ENCODE measurements at places on chromosomes 16 and 17. TPM values are rescaled to one million over a fixed set of nuclear protein-coding genes. Genes with fewer than 3 reads are reported as not detected.

DNA sequence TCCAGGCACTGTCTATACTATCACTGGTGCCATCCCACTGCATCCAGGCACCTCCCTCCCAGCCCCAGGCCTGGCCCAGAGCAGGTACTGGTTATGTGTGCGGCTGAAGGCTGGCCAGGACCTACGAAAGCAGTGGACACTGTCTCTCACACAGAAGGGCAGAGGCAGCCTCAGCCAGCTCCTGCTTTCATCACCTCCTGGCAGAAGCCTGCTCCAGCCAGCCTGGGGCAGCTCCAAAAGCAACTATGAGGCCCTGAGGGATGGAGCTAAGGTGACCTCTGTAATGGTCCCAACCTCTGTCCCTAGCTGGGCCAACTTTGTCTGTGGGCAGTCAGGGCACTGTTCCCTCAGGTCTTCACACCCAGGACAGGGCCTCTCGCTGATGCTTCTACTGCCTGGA is 18.8 kb downstream of the HSD11B2 start:
- DNase-seq: no peak

GRCh38 chr17:81871387-81872230 is 472 bp upstream of the ARHGDIA start:
- DNase-seq: peak; percentile 90

DNA sequence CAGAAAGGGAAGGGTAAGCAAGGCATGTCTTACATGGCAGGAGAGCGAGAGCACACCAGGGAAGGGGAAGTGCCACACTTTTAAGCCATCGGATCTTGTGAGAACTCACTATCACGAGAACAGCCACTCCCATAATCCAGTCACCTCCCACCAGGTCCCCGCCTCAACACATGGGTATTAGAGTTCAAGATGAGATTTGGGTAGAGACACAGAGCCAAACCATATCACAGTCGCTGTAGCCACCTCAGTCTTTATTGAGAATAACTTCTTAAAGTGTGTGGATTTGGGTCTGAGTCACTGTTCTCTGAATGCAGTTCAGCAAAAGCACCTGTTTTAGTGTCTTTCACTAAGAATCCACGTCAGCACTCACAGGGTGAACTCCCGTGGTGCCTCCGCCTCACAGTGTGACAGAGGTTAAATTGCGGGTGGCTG is 195.2 kb upstream of the CHMP6 start:
- no peak for DNase-seq

GRCh38 chr17:17062356-17062755 is 20.1 kb downstream of the MPRIP start:
- DNase-seq: no peak

- no peak for DNase-seq
Measured at GRCh38 chr16:82470620-82471152, 156.1 kb upstream of the CDH13 start.

DNA sequence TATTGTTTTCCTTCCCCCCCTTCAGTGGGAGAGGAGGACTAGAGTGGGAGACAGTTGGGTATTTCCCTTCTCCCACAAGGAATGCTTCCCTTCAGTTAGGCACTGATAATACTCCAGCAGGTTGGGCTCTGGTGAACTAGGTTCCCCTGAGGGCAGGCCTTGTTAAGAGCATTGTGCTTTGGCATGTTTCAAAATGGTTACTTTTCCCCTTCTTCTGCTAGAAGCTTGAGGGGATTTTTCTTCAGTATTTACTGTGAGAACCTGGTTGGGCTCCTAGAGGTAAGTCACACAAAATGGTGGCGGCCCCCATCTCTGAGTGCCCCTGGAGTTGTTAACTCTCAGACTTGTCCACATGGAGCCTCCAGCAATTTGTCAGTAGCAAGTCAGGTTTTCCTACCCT is 156.2 kb downstream of the CYB561 start:
- no peak for DNase-seq

DNA sequence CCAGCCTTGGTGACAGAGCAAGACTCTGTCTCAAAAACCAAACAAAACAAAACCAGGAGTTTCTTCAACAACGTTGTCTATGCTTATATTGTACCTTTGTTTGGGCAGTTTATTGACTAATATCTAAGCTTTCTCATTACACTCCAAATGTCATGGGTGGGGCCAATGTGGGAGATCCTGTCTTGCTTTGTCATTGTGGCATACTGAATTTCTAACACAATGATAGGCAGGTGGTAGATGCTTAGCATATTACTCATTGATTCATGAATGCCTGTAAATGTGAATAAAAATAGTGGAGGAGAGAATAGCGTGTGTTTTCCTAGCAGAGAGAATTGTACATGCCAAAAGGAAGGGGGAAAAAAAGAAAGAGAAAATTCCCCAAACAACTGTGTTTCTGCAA is 802.5 kb upstream of the EEF2KMT start:
- no peak for DNase-seq

DNA sequence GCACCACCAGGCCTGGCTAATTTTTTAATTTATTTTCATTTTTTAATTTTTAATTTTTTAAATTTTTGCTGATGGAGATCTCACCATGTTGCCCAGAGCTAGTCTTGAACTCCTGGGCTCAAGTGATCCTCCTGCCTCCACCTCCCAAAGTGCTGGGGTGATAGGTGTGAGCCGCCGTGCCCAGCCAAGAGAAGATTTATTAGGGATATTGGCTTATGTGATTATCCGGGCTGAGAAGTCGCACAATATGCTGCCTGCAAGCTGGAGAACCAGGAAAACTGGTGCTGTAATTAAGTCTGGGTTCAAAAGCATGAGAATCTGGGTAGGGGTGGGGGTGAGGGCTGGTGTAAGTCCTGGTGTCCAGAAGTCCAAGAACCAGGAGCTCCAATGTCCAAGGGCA is 2.5 kb upstream of the C16orf90 start:
- no peak for DNase-seq

- DNase-seq: no peak
Measured at GRCh38 chr16:2795395-2796143, 2.7 kb upstream of the PRSS41 start.

DNA sequence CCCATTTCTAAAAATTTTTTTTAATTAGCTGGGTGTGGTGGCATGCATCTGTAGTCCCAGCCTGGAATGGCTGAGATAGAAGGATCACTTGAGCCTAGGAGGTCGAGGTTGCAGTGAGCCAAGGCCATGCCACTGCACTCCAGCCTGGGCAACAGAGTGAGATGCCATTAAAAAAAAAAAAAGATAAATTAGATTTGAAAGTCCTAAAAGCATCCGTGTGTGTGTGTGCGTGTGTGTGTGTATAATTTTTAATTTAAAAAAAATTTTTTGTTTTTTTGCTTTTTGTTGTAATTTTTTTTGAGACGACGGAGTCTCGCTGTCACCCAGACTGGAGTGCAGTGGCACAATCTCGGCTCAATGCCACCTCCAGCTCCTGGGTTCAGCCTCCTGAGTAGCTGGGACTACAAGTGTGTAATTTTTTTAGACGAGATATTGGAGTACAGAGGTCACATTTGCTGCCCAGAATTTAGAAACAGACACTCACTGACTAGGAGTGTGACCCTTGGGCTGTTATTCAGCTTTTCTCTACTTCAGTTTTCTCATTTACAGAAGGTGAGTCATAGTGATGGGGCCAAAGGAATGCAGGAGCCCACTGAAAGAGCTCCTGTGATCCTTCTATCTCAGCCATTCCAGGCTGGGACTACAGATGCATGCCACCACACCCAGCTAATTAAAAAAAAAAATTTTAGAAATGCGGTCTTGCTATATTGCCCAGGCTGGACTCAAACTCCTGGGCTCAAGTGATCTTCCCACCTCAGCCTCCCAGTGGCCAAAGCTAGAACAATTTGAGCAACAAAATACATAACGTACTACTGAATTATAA is 25.5 kb upstream of the TBX4 start:
- DNase-seq: no peak

- peak; percentile 64 for DNase-seq
Measured at GRCh38 chr17:79919164-79919585, 79.9 kb upstream of the CBX4 start.

- DNase-seq: no peak
Measured at GRCh38 chr17:16484445-16485175, 7.4 kb downstream of the LRRC75A start.

DNA sequence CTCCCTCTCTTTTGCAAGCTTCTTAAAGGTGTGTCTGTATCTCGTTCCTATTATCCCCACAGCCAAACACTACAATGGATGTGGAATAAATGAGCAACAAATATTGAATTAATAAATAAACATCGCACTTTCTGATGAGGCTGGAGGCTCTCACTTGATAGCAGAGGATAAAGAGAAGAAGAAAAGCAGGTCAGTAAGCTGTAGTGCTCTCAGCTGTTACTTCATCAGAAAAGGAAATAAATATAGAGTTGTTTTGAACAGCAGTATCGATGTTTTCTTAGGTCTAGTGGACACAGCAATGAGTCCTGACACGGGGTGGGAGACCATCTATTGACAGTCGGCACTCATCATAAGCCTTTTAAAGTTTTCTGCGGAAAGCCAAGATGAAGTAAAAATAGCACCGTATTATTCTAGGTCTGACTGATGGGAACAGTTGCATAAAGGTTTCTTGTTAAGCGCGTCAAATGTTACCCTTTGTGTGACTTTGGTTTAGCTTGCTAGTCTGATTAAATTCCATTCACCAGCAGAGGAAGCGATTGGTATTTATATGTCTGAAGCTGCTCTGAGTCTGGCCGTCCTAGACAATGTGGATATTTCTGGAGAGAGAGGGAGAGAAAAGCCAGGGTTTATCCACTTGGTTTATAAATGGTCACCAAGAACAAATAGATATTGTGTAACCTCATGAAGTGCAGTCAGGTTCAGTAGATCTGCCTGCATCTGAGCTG is 646.1 kb downstream of the CDH11 start:
- no peak for DNase-seq

RAB26 gene
- not detected for total RNA-seq

SLC9A5 gene
- total RNA-seq: 1.3 TPM

RAB11FIP4 gene
- total RNA-seq: 6.9 TPM

COL1A1 gene
- total RNA-seq: 62.8 TPM

IL17C gene
- not detected for total RNA-seq
